ENCODE measurements at places on chromosomes 16 and 17.

DNA sequence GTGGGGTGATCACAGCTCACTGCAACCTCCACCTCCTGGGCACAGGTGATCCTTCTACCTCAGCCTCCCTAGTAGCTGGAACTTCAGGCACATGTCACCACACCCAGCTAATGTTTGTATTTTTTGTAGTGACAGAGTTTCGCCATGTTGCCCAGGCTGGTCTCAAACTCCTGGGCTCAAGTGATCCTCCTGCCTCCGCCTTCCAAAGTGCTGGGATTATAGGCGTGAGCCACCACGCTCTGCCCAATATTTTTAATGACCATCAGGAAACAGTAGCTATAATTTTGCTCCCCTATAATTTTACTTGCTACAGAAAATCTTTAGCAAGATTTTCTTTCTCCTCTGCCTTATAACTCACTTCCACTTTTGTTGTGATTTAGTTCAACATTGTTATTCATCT is 29.7 kb upstream of the APPBP2 start:
- no peak for DNase-seq
- H3K27ac ChIP-seq: no peak overlapping the region
- H3K4me1 ChIP-seq: no peaks in the 10 kb centered on the region
- H3K36me3 ChIP-seq: no peaks in the 10 kb centered on the region
- H3K4me3 ChIP-seq: no peak overlapping the region
- no peaks in the 10 kb centered on the region for H3K27me3 ChIP-seq

DNA sequence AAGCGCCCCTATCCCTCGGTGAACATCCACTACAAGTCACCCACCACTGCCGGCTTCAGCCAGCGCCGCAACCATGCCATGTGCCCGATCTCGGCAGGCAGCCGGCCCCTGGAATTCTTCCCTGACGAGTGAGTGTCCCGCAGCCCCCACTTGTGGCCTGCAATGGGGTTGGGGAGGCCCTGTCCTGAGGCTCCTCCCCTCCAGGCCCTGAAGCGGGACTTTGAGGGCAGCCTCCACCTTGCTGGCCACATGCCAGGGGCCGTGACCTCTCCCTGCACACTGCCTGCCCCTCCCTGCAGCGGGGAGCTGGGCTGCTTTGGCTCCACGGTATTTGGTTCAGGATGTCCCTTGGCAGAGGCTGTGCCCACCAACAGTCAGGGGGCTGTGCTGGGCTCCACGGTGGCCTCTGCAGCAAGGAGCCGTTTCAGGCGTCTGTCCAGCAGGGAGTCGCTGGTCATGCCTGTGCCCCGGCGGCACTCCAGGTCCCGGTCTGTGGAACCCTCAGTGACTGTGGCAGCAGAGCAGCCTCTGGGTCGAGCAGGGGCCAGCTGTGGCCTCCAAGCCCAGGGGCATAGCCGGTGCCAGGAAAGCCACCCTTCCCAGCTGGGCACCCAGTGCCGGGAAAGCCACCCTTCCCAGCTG is 8.3 kb downstream of the NME3 start:
- DNase-seq: no peak
- no peak overlapping the region for H3K4me3 ChIP-seq
- no peaks in the 10 kb centered on the region for H3K4me1 ChIP-seq
- no peaks in the 10 kb centered on the region for H3K36me3 ChIP-seq

DNA sequence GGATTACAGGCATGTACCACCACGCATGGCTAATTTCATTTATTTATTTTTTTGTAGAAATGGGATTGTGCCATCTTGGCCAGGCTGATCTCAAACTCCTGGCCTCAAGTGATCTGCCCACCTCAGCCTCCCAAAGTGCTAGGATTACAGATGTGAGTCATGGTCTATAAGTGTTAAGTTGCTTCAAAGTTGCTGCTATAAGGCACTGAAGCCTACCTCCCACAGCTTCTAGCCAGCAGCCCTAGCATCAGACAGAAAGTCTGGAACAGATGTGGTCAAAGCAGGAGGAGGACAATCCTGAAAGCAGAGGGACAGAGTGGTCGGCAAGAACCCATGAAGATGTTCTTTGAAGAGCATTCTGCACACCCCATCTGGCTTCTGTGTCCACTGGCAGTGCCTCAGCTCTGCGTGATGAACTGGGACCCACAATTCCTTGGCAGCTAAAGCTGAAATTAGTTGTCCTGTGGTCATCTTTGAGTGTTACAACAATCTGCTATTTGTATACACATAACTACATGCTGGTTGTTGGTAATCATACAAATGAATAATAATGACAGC is 11.2 kb downstream of the MAP3K14 start:
- peaks cover 4% of the 10 kb centered on the region for H3K36me3 ChIP-seq
- no peak for DNase-seq
- H3K4me1 ChIP-seq: peaks cover 87% of the 10 kb centered on the region

GRCh38 chr17:45319239-45319703 is 2.5 kb upstream of the MAP3K14 start:
- H3K4me1 ChIP-seq: peaks cover 47% of the 10 kb centered on the region
- H3K27ac ChIP-seq: peak overlapping the region; percentile 99

- no peak for DNase-seq
- H3K27me3 ChIP-seq: no peaks in the 10 kb centered on the region
- H3K4me3 ChIP-seq: no peak overlapping the region
- no peaks in the 10 kb centered on the region for H3K36me3 ChIP-seq
These were observed 218.8 kb downstream of the RAB11FIP4 start for GRCh38 chr17:31609996-31610910.

- H3K4me3 ChIP-seq: no peak overlapping the region
- H3K36me3 ChIP-seq: no peaks in the 10 kb centered on the region
- H3K27ac ChIP-seq: no peak overlapping the region
These were observed 47.1 kb upstream of the MYOCD start for GRCh38 chr17:12618557-12618956.

DNA sequence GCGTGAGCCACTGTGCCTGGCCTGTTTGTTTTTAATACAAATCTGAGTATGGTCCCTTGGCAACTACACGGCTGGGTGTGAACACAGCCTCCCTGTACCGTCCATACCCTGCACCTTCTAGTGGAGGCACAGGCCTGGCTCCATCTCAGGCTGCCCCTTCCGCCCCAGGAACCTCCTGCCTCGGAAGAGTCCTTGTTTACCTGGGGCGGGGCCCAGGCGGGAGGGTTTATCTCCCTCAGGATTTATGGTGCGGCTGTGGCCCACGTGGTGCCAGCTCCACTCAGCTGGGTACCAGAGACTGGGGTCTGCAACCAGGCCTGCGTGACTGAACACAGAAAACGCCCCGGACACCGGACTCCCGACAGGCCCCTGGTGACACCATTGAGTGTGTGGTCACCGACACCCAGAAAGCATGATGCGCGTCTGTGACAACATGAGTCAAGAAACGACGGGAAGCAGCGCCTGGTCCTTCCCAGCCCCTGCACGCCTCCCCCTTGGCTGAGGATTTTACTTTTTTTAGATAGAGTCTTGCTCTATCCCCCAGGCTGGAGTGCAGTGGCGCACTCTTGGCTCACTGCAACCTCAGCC is 19.0 kb downstream of the UNKL start:
- H3K27ac ChIP-seq: no peak overlapping the region
- H3K4me1 ChIP-seq: no peaks in the 10 kb centered on the region
- H3K4me3 ChIP-seq: no peak overlapping the region
- H3K36me3 ChIP-seq: no peaks in the 10 kb centered on the region
- H3K27me3 ChIP-seq: no peaks in the 10 kb centered on the region

GRCh38 chr17:36934692-36935630 is 2.3 kb upstream of the LHX1 start:
- peaks cover 10% of the 10 kb centered on the region for H3K4me1 ChIP-seq

GRCh38 chr17:57551321-57552079 is 193.6 kb downstream of the CCDC182 start:
- H3K27ac ChIP-seq: no peak overlapping the region
- no peaks in the 10 kb centered on the region for H3K27me3 ChIP-seq
- H3K4me3 ChIP-seq: no peak overlapping the region
- DNase-seq: no peak
- H3K4me1 ChIP-seq: no peaks in the 10 kb centered on the region

GRCh38 chr16:54176376-54176901 is 110.1 kb downstream of the IRX3 start:
- no peaks in the 10 kb centered on the region for H3K4me1 ChIP-seq
- H3K36me3 ChIP-seq: no peaks in the 10 kb centered on the region
- no peak overlapping the region for H3K27ac ChIP-seq
- DNase-seq: no peak
- no peaks in the 10 kb centered on the region for H3K27me3 ChIP-seq

GRCh38 chr16:85027958-85028684 is 526 bp downstream of the KIAA0513 start:
- peak overlapping the region; percentile 75 for H3K4me3 ChIP-seq
- peaks cover 19% of the 10 kb centered on the region for H3K4me1 ChIP-seq
- peak overlapping the region; percentile 48 for H3K27ac ChIP-seq
- no peaks in the 10 kb centered on the region for H3K27me3 ChIP-seq
- no peak for DNase-seq

DNA sequence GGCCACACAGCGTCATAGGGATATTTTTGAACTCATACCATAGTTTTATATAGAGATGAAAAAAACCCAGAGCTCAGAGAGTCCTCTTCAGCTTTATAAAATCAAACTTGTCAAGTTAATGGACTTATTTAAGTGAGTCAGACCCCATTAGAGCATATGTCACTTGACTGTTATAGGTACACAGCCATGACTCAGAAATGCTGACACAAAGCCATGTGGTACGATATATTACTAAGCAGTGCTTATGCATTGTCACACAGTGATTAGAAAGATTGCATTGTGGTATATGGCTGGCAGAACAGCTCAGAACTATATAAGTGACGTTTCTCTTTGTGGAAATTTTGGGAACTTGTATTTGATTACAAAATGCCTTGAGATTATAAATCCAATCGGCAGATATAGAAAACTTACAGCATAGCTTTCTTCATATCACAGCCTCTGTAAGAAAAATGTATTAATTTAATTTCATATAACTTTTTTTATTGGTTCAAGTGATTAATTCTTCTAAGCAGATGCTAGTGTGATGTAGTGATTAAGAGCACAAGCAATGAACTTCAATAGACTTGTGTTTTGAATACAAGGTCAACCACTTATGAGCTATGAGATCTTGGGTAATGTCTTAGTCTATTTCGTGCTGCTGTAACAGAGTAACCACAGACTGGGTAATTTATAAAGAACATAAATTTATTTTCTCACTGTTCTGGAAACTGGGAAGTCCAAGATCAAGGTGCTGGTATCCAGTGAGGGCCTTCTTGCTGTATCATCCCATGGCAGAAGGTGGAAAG is 25.8 kb upstream of the GINS3 start:
- H3K4me1 ChIP-seq: no peaks in the 10 kb centered on the region
- peak; percentile 89 for DNase-seq
- H3K36me3 ChIP-seq: no peaks in the 10 kb centered on the region
- no peak overlapping the region for H3K27ac ChIP-seq
- no peak overlapping the region for H3K4me3 ChIP-seq
- no peaks in the 10 kb centered on the region for H3K27me3 ChIP-seq

GRCh38 chr16:10501016-10501607 is 79.3 kb downstream of the EMP2 start:
- H3K36me3 ChIP-seq: no peaks in the 10 kb centered on the region
- no peak overlapping the region for H3K27ac ChIP-seq
- H3K4me3 ChIP-seq: no peak overlapping the region
- H3K27me3 ChIP-seq: no peaks in the 10 kb centered on the region

DNA sequence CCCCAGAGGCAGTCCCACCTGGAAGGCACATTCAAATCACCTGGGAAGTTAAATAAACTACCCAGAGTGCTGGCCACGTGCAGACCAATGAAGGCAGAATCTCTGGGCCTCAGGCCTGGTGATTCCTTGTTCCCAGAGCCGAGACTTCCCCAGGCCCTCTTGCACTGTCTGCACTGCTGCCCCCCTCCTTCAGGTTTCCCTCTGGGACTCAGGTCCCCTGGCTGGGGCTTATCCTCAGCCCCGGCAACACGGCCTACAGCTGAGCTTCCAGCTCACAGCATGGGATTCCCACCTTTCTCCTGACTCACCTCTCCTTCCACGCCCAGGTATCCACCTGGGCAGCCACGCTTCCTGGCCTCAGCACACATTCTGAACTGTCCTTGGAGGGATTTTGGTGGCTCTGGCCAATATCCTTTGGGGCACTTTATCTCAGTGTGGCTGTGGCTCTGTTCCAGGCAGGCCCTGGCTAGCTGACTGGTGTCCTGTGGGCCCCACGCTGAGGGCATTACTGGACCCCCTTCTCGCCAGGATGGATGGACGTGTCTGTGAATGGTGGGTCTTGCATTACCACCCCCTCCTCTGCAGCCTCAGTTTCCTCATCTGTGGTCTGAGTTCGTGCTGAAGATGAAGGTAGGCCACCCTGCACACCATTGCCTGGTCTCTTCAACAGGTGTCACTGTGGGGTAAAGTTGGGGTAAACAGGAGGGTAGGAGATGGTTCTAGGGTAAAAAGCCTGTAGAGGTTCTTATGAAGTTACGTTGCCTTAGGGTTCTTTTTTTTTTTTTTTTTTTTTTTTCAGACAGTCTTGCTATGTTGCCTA is 165.7 kb downstream of the IRF8 start:
- H3K4me3 ChIP-seq: no peak overlapping the region
- no peaks in the 10 kb centered on the region for H3K36me3 ChIP-seq
- no peak for DNase-seq

- peaks cover 17% of the 10 kb centered on the region for H3K27me3 ChIP-seq
- no peaks in the 10 kb centered on the region for H3K4me1 ChIP-seq
- DNase-seq: no peak
- H3K27ac ChIP-seq: no peak overlapping the region
- H3K4me3 ChIP-seq: no peak overlapping the region
These were observed 492.2 kb downstream of the KCNJ2 start for GRCh38 chr17:70661342-70662222.

- no peaks in the 10 kb centered on the region for H3K27me3 ChIP-seq
- no peak overlapping the region for H3K4me3 ChIP-seq
- H3K36me3 ChIP-seq: no peaks in the 10 kb centered on the region
- DNase-seq: no peak
These were observed 25.5 kb downstream of the MYOCD start for GRCh38 chr17:12691173-12691572.

GRCh38 chr16:57530522-57531252 is 5.7 kb downstream of the CCDC102A start:
- DNase-seq: no peak
- no peak overlapping the region for H3K27ac ChIP-seq
- no peak overlapping the region for H3K4me3 ChIP-seq
- no peaks in the 10 kb centered on the region for H3K36me3 ChIP-seq
- peaks cover 8% of the 10 kb centered on the region for H3K4me1 ChIP-seq
- no peaks in the 10 kb centered on the region for H3K27me3 ChIP-seq

- peaks cover 73% of the 10 kb centered on the region for H3K4me1 ChIP-seq
- peak overlapping the region; percentile 39 for H3K27ac ChIP-seq
- peak overlapping the region; percentile 6 for H3K4me3 ChIP-seq
- no peaks in the 10 kb centered on the region for H3K36me3 ChIP-seq
- H3K27me3 ChIP-seq: no peaks in the 10 kb centered on the region
- DNase-seq: peak; percentile 85
These were observed 3.9 kb upstream of the WFIKKN1 start for GRCh38 chr16:626787-627453.

- DNase-seq: no peak
- H3K36me3 ChIP-seq: no peaks in the 10 kb centered on the region
- no peaks in the 10 kb centered on the region for H3K27me3 ChIP-seq
- H3K27ac ChIP-seq: no peak overlapping the region
- H3K4me1 ChIP-seq: no peaks in the 10 kb centered on the region
These were observed 111.2 kb downstream of the SHISA9 start for GRCh38 chr16:13012601-13013000.

GRCh38 chr16:85199880-85200279 is 87.6 kb upstream of the CIBAR2 start:
- DNase-seq: no peak
- H3K4me1 ChIP-seq: no peaks in the 10 kb centered on the region
- no peak overlapping the region for H3K27ac ChIP-seq
- H3K27me3 ChIP-seq: no peaks in the 10 kb centered on the region
- H3K4me3 ChIP-seq: no peak overlapping the region

Data from Panc1 (cell line).